ENCODE measurements at places on chromosomes 3 and 15. TPM values are rescaled to one million over a fixed set of nuclear protein-coding genes. Genes with fewer than 3 reads are reported as not detected.

The CELSR3 gene
- total RNA-seq = 26.5 TPM

The RLBP1 gene
- 6.3 TPM for total RNA-seq

The MYRIP gene
- 0.48 TPM for total RNA-seq

DNA sequence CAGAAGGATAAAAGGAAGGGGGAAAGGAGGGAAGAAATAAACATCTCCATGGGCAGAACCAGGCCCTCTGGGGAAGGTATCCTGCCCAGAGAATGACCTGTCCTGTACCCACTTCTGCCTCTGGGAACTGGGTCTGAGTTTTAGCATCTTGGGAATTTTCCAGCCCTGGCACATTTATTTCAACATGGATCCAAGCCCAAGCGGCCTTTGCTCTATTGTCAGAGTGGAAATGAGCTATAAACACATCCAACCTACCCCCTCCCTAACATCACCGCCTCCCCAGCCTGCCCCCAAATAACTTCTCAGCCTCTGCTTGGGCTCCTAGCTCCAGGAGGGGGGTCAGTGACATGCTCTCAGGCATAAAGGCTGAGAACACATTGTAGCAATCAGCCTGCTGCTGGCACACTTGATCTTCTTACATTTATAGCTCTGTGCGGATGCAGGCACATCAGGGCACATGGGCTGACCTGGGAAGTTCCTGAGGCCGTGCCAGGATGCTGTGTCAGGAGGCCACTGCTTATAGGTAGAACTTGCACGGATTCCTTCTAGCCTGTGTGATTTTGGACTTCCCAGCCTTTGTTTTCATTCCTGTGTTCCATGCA lies 4.6 kb upstream of the OXTR start:
- DNase-seq = no peak
- H3K4me1 ChIP-seq = peaks cover 23% of the 10 kb centered on the region
- H3K27ac ChIP-seq = no peak overlapping the region
- peaks cover 15% of the 10 kb centered on the region for H3K27me3 ChIP-seq
- peaks cover 2% of the 10 kb centered on the region for H3K36me3 ChIP-seq

The ITIH1 gene
- total RNA-seq = not detected

The VIPR1 gene
- not detected for total RNA-seq

GRCh38 chr15:83783227-83783626 lies 129.3 kb downstream of the ADAMTSL3 start:
- DNase-seq = no peak
- H3K27ac ChIP-seq = no peak overlapping the region
- H3K36me3 ChIP-seq = no peaks in the 10 kb centered on the region
- peaks cover 6% of the 10 kb centered on the region for H3K27me3 ChIP-seq
- H3K4me1 ChIP-seq = no peaks in the 10 kb centered on the region

GRCh38 chr15:59436774-59437141 lies 1.2 kb upstream of the FAM81A start:
- no peak overlapping the region for H3K27ac ChIP-seq
- DNase-seq = no peak
- peaks cover 68% of the 10 kb centered on the region for H3K27me3 ChIP-seq
- H3K4me3 ChIP-seq = peak overlapping the region; percentile 91

- DNase-seq = no peak
- peaks cover 31% of the 10 kb centered on the region for H3K4me1 ChIP-seq
- peaks cover 32% of the 10 kb centered on the region for H3K36me3 ChIP-seq
- no peaks in the 10 kb centered on the region for H3K27me3 ChIP-seq
Measured at GRCh38 chr3:14451844-14452739, 49.7 kb downstream of the SLC6A6 start.

DNA sequence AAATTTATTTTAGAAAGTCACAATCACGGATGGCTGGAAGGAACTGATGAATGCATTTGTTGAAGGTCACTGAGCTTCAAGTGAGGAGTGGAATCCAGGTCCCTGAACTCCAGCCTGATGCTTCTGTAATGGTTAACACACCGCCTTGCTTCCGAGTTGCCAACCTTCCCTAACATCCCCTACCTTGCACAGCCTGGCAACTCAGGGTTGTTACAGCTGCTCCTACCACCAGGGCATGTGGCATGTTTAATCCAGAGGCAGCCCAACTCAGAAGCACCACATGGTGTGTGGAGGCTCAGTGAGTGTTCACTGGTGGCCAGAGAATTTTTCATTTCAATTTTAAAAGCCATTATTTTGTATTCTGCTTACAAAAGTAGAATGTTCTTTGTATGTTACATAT lies 4.9 kb downstream of the TM2D3 start:
- H3K27ac ChIP-seq = no peak overlapping the region
- no peaks in the 10 kb centered on the region for H3K27me3 ChIP-seq
- peaks cover 24% of the 10 kb centered on the region for H3K4me1 ChIP-seq
- peaks cover 8% of the 10 kb centered on the region for H3K36me3 ChIP-seq
- no peak for DNase-seq

- H3K27me3 ChIP-seq = peaks cover 28% of the 10 kb centered on the region
- no peak for DNase-seq
Measured at GRCh38 chr3:64444490-64445108, 219.3 kb upstream of the PRICKLE2 start.

GRCh38 chr3:61347981-61348380 lies 96.7 kb upstream of the FHIT start:
- peaks cover 2% of the 10 kb centered on the region for H3K36me3 ChIP-seq
- no peaks in the 10 kb centered on the region for H3K4me1 ChIP-seq
- no peak overlapping the region for H3K27ac ChIP-seq
- H3K4me3 ChIP-seq = no peak overlapping the region

The GFM1 gene
- total RNA-seq = 34.5 TPM

The ATP13A5 gene
- not detected for total RNA-seq

The FYCO1 gene
- 9.7 TPM for total RNA-seq

The GOLGA6L10 gene
- 3.6 TPM for total RNA-seq

DNA sequence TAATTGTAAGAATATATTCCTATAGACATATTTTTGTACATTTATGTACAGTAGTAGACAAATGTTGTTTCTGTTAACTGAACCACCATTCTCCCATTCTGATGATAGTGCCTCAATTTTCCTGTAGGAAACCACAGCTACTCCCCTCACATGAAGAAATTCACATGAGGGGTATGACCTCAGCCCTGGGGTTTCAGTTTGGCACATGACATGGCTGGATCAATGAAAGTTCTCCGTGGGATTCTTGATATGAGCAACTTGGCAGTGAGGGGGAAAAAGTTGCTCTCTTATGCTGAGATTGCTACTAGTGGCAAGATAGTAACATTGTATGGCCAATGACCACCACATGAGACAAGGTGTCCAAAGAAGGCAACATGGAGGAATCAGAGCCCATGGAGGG lies 1090.3 kb upstream of the CFAP20DC start:
- H3K27ac ChIP-seq = no peak overlapping the region
- no peak for DNase-seq
- no peaks in the 10 kb centered on the region for H3K36me3 ChIP-seq
- H3K27me3 ChIP-seq = no peaks in the 10 kb centered on the region
- H3K4me3 ChIP-seq = no peak overlapping the region
- H3K4me1 ChIP-seq = peaks cover 3% of the 10 kb centered on the region

- peaks cover 18% of the 10 kb centered on the region for H3K36me3 ChIP-seq
- H3K27me3 ChIP-seq = no peaks in the 10 kb centered on the region
- DNase-seq = no peak
- peaks cover 4% of the 10 kb centered on the region for H3K4me1 ChIP-seq
- no peak overlapping the region for H3K27ac ChIP-seq
Measured at GRCh38 chr3:141289228-141289772, 57.7 kb downstream of the PXYLP1 start.

- H3K4me1 ChIP-seq = peaks cover 5% of the 10 kb centered on the region
- DNase-seq = no peak
- H3K27ac ChIP-seq = no peak overlapping the region
- no peaks in the 10 kb centered on the region for H3K27me3 ChIP-seq
Measured at GRCh38 chr3:188487652-188488051, 333.7 kb downstream of the LPP start.

DNA sequence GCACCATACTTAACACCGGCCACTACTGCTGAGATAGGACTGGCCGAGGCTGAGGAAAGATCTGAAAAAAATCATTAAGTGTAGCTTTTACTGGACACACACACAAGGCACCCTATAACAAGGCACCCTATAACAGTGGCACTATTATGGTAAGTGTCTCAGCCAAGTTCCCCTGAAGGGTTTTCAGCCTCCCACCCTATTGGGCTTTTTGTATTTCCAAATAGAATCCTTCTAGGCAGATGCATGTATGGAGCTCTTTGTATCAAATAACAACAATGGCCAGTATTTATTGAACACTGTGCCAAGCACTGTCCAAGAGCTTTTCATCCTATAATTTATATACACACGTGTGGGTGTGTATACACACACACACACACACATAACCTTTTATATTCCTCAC lies 6.7 kb upstream of the DNAJA4 start:
- DNase-seq = no peak
- H3K36me3 ChIP-seq = no peaks in the 10 kb centered on the region
- no peaks in the 10 kb centered on the region for H3K27me3 ChIP-seq
- H3K27ac ChIP-seq = no peak overlapping the region
- no peak overlapping the region for H3K4me3 ChIP-seq
- peaks cover 32% of the 10 kb centered on the region for H3K4me1 ChIP-seq

GRCh38 chr3:126344380-126345041 lies 12.7 kb downstream of the KLF15 start:
- peaks cover 2% of the 10 kb centered on the region for H3K36me3 ChIP-seq
- H3K4me3 ChIP-seq = no peak overlapping the region
- no peak for DNase-seq
- H3K27me3 ChIP-seq = no peaks in the 10 kb centered on the region

- H3K4me1 ChIP-seq = peaks cover 13% of the 10 kb centered on the region
- no peaks in the 10 kb centered on the region for H3K27me3 ChIP-seq
- DNase-seq = no peak
Measured at GRCh38 chr3:141430316-141430715, 56.5 kb upstream of the RASA2 start.

The TRIM42 gene
- total RNA-seq = not detected

GRCh38 chr3:139506766-139507165 lies 30.4 kb upstream of the RBP2 start:
- H3K4me3 ChIP-seq = no peak overlapping the region
- H3K27ac ChIP-seq = no peak overlapping the region
- no peak for DNase-seq
- H3K27me3 ChIP-seq = no peaks in the 10 kb centered on the region

DNA sequence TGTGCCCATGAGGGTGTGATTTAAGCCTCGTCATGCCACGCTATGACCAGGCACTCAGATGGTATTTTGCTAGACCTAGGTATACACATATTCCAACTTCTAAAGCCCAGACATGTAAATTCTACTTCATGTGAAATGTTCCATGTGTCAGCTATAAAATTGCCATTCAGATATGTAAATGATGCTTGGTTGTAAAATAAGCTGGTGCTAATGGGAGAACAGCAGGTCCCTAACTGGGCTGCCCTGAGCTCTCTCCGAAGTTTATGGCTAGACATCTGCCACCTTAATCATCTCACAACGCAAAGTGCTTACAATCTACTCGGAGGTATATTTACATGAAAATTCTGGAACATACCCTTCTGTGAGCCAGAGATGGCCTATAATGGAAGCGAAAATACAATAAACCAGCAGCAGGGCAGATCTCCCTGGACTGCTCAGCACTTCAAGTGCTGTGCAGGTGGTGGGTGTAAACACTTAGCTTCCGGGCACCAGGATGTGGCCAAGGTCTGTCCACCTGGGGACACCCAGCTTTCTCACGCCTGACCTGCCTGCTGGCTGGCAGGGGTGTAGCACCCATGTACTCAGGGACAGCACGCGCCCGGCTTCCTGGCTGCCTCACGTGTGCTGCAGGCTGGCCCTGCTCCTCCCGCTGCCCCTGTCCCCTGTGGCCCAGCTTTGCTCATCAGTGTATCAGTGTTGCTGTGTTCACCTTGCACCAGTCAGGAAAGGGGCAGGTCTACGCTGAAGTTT lies 82.0 kb downstream of the CHDH start:
- no peaks in the 10 kb centered on the region for H3K36me3 ChIP-seq
- no peak overlapping the region for H3K4me3 ChIP-seq
- no peaks in the 10 kb centered on the region for H3K4me1 ChIP-seq
- DNase-seq = no peak
- no peak overlapping the region for H3K27ac ChIP-seq
- no peaks in the 10 kb centered on the region for H3K27me3 ChIP-seq

The CCDC54 gene
- total RNA-seq = not detected

The IL5RA gene
- total RNA-seq = not detected

The SLCO3A1 gene
- 6.3 TPM for total RNA-seq

DNA sequence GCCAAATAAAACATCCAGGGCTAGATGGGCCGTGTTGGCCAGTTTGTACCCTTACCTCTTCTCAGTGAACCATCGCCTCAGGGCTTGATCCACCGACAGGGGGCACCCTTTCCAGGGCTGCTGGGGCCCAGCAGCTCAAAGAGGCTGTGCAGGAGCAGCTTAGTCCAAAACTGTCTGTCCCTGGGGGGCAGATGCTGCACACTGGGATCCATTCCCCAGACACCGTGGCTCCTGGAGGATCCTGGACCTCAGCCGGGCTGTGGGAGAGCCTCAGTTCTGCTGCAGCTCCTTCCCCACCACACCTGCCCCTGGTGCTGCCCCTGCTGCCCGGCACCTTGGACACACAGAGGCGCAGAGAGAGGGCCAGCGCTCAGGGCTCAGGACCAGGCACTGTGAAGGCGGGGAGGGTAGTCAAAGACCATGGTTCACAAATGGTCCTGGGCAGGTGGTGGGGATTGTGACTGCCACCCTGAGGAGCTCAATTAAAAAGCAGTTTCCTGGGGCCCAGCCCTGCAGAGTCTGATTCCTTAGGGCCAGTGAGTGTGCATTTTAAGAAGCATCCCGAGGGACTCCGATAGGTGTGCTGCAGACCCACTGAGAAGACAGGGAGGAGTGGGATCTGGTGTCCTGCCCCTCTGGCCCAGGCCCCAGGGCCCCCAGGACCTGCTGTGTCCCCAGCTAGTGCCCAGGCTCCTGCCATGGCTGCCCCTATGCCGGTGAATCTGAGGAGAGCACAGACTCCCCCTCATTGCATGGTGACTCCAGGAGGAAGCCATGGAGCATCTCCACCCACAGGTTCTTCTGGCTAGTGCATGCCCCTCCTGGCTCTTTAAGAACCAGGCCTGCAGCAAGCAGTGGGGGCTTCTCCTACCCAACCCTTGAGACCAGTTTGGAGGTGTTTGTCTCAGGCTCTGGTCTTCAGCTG lies 86.5 kb upstream of the PRR20G start:
- H3K27ac ChIP-seq = no peak overlapping the region
- peak; percentile 34 for DNase-seq
- peaks cover 5% of the 10 kb centered on the region for H3K27me3 ChIP-seq
- H3K4me1 ChIP-seq = peaks cover 31% of the 10 kb centered on the region

The NOX5 gene
- total RNA-seq = not detected

The IL16 gene
- 0.05 TPM for total RNA-seq

GRCh38 chr3:76872999-76873398 lies 166.9 kb upstream of the ROBO2 start:
- DNase-seq = no peak
- H3K27me3 ChIP-seq = no peaks in the 10 kb centered on the region
- H3K36me3 ChIP-seq = no peaks in the 10 kb centered on the region
- H3K27ac ChIP-seq = no peak overlapping the region
